ENCODE measurements at places on chromosomes 3 and 15.

DNA sequence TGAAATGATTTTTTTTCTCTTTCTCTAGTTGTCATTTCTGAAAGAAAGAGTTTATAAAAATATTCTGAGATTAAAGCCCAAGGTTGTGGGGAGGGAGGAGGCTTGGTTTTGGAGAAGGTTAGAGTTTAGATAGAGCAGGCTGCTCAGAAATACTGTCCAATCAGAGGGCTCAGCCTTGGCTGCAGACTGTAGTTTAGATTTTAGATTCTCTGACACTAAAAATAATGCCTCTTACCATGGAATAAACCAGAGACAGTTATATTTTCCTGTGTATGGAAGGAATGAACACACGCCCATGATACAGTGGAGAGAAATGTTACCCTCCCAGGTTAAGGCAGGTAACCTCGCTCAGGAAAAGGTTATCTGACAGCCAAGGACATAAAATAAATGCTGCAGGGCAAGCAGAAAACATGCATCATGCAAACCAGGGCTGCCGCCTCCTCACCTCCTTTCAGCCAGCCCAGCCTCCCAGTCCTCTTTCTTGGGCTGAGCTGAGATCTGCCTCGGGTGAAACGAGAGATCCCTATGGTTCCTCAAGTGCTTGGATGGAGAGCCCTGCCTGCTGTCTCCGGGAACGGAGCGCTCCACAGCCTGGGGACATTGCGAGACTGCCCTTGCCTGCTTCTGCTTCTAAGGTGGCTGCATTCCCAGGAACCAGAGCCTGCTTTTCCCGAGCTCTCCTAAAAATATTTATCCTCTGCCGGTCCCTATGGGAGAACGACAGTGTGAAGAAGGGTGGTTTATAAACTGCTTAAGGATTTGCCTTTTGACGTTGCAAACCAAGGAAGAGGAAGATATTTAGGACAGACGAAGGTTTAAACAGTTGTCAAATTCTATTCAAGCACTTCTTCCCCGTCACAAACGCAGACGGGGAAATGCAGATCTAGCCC, 848 bp downstream of the NCEH1 start:
- no peak for DNase-seq

- DNase-seq: no peak
These were observed 75.7 kb upstream of the ARNT2 start for GRCh38 chr15:80328496-80328895.

DNA sequence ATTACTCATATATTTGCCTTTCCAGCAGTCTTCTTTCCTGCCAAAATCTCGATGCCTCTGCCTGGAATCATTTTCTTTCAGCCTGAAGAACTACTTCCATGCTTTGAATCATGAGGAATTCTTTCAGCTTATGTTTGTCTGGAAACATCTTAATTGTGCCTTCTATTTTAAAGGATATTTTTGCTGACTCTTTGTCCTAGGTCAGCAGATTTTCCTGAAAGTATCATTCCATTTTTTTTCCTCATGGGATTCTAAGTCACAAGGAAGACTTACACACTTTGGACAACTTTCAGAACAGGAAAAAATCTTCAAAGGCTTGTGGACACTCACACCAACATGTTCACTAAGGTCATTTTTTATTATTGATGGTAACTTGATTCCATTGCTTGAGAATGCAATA, 10.1 kb downstream of the PRR23E start:
- DNase-seq: no peak

DNA sequence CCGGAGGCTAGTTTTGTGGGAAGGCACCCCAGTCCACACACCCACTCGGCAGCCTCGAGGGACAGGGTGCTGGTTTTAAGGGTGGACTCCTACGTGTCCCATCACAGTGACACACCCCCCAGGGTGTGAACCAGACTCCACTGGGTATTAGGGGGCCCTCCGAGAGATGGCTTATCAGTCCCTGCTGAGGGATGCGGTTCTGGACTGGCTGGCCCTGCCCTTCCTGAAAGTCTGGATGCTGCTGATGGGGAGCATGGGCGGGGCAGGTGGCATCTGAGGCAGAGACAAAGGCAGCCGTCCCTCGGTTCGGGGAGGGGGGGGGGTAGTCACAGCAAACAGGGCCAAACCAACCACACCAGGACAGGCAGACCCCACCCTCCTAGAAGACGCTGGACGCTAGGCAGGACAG, 939 bp upstream of the ULK3 start:
- DNase-seq: no peak

- DNase-seq: no peak
These were observed 265.5 kb upstream of the TPRG1 start for GRCh38 chr3:188906236-188906635.

GRCh38 chr3:162052636-162053035, 556.0 kb downstream of the OTOL1 start:
- DNase-seq: no peak

- no peak for DNase-seq
These were observed 10.9 kb downstream of the PLCD1 start for GRCh38 chr3:38018296-38019266.

DNA sequence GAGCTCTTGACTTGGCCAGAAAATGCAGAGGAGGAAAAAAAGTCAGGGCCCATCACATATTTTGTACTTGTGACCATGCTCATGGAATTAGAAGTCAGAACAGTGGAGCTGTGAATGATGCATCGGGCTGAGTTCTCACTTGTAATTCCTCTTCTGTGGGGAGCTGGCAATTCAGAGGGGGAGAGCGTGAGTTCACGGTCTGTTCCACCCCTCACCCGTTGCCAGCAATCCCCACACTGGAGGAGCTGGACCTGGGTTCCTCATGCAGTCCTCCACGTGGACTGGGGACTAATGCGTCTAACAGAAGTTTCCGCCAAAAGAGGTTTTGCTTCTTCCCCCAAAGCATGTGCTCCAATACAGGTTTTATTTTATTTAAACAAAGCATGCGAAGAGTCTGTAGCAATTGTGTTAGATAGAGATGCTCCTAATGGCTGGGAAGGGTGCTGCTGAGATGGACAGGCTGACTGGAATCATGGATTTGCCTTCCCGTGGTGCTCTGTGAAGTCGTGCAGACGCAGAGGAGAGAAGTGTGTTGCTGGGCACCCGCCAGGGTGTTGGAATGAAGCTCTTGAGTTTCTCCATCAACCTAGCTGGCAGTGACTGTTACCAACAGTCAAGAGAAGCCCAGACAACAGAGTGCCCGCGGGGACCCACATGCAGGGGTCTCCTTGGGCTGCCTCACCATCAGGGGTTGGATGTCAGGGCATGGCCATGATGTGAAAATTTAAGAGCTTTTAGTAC, 77.4 kb upstream of the PCSK6 start:
- no peak for DNase-seq
